Uterine smooth muscle cell (primary cell): ENCODE measurements at places on chromosomes 2 and 18. TPM values are rescaled to one million over a fixed set of nuclear protein-coding genes. Genes with fewer than 3 reads are reported as not detected.

Gene RNMT
- 31.9 and 34.6 TPM in 2 replicates for total RNA-seq

Gene DPP4
- total RNA-seq = 40.4 and 89.7 TPM in 2 replicates

Gene GRP
- total RNA-seq = not detected in 2 replicates

Gene SCN7A
- total RNA-seq = 0.11 and 0.12 TPM in 2 replicates

Gene TUBA4B
- 0.11 TPM in 1 of 2 replicates, not detected in the other for total RNA-seq

Gene DNAH7
- 0.77 and 1.4 TPM in 2 replicates for total RNA-seq

Gene SEMA4C
- total RNA-seq = 24.3 and 27.5 TPM in 2 replicates

Gene MDH1
- 251 and 262 TPM in 2 replicates for total RNA-seq

Gene RAD51AP2
- total RNA-seq = 0.11 TPM in 1 of 2 replicates, not detected in the other

Gene CABYR
- total RNA-seq = 3.9 and 7.2 TPM in 2 replicates

Gene MEP1B
- total RNA-seq = not detected in 2 replicates

Gene DSG1
- not detected in 2 replicates for total RNA-seq

Gene SP5
- not detected in 2 replicates for total RNA-seq

Gene STPG4
- 0.12 and 0.44 TPM in 2 replicates for total RNA-seq

Gene CD8B2
- not detected in 2 replicates for total RNA-seq

Gene EIF2AK2
- 45.1 and 51.0 TPM in 2 replicates for total RNA-seq

Gene IL36A
- total RNA-seq = not detected in 2 replicates

Gene COL4A4
- 0.75 and 2.7 TPM in 2 replicates for total RNA-seq

Gene ARHGEF4
- total RNA-seq = 6.3 and 8.1 TPM in 2 replicates

Gene HPCAL1
- 32.2 and 42.5 TPM in 2 replicates for total RNA-seq

Gene LYPD6
- 3.6 and 4.4 TPM in 2 replicates for total RNA-seq
